ENCODE measurements at places on chromosomes 3 and 15.

- DNase-seq = no peak
Observed at GRCh38 chr15:41506796-41507341, 6.8 kb downstream of the LTK start.

- no peak for DNase-seq
Observed at GRCh38 chr3:152355744-152356665, 87.3 kb downstream of the MBNL1 start.

DNA sequence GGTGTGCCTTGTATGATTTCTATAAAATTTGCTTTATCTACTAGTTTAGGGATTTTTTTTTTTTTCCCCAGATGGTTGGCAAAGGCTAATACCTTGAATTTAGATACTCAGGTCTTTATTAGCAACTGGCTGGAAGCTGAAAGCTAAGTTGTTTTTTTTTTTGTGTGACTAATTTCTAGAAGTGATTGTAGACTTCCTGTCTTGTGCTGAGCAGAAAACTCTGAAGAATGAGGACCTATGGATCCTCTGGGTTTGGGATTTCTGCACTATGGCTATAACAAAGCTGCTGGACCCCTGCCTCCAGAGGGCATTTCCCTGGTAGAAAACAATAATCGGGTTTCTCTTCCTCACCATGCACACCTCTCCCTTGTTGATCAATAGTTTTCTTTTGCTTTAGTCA lies 10.0 kb downstream of the ARIH2 start:
- no peak for DNase-seq

- no peak for DNase-seq
Observed at GRCh38 chr15:76146812-76147211, 87.0 kb downstream of the TMEM266 start.

- DNase-seq = no peak
Observed at GRCh38 chr3:24388159-24388558, 106.5 kb downstream of the THRB start.

DNA sequence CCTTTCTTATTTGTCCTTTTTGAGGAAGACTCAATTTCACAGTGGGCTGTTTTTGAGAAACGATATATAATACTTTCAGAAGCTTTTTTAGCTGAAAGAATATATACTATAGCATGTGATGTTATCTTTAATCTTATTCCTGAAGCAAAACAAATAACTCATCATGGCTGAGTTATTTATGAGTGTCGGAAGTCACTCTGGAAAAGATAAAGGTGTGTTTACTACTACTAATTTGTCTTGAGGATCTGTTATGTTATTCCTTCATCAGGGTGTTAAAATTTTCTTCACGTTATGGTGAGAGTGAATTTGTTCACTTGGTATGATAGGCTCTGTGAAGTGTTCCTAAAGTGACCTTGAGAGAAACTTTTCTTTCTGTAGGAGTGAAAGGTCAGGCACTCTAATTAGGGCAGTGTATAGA lies 4.7 kb downstream of the TCF12 start:
- DNase-seq = no peak

DNA sequence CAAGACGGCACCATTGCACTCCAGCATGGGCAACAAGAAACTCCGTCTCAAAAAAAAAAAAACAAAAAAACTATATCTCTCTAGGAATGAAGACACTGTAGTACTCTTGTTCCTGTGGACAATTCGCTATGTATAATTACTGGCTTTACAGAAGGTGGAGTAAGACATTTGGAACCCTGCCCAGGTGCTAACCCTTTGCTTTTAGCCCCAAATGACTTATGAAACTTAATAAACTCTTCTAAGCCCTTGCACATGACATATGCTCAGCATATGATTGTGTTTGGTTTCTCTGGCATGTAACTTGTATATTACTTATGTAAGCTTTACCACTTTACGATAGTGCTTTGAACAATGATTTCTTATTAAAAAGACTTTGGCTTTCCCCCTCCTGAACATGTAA lies 27.3 kb upstream of the PRTG start:
- DNase-seq = no peak

DNA sequence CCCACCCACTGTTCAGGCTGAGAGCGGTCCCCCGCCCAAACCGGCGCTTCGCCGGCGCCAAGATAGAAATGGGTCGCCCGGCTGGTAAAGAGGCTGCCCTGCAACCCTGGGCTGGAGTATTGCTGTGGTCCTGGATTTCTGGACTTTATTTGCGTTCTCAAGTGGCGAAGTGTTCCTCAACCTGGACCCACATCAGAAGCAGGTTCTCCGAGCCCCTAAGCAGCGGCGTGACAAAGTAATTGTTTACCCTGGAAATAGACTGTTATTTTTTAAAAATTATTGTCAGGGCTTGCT lies 481 bp upstream of the DYNC1LI1 start:
- DNase-seq = no peak

- no peak for DNase-seq
Observed at GRCh38 chr3:148319161-148319915, 378.4 kb upstream of the AGTR1 start.

GRCh38 chr15:25787381-25787780 lies 75.7 kb downstream of the ATP10A start:
- no peak for DNase-seq

DNA sequence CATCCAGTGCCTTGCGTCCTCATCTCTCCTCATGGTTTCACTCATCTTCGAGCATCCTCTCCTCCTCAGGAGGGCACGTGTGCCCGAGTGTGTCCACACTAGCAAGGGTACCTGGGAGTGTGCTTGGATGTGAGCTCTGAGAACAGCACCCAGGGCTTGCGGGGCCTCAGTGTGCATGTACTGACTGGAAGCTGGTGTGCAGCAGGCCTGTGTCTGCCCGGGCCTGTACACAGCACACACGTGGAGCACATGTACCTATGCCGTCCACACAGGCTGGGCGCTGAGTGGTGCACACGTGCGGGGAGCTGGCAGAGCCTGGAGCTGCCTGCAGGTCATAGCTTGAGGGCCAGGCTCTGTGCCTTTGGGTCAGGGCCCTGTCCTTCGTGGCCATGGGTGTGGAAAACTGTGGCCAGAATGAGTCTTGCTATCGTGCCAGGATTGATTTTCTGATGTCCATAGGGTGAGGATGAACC lies 34.9 kb downstream of the TSPAN3 start:
- no peak for DNase-seq
